ACHN (cell line): ENCODE measurements at places on chromosomes 4 and X.

DNA sequence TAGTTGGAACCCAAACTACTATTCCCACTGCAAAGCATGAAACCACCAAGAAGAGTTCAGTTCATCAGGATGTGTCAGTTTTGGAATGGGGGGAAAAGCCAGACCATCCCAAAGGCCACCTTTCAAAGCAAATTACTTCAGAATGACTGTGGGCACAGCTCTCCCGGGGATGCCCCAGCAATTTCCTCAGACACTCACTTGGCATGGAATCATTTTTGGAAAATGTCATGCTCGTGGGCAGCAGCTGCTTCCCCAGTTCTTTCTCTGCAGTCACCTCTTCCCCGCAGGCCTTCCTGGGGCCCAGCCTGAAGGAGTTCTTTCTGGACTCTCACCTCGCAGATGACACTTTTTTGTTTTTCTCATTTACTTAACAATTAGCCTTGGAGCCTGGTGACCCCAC is 350.3 kb downstream of the NR3C2 start:
- no peak for DNase-seq

DNA sequence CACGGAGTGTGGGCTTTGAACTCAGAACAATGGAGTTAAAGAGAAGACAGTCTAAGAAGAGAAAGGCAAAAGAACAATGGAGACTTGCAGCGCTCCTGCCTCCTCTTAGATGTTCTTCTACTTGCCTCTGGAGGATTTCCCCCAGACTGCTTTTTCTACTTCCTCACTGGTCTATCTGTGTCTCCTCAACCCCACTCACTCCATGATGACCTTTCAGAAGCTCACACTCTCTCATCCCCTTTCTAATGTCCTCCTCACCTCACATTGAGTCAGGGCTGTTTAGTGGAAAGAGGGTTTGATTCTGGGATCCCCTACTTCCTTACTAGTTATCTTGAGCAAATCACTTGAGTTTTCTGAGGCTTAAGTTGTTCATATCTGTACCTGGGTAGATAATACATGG is 12.2 kb upstream of the HERC6 start:
- no peak for DNase-seq

DNA sequence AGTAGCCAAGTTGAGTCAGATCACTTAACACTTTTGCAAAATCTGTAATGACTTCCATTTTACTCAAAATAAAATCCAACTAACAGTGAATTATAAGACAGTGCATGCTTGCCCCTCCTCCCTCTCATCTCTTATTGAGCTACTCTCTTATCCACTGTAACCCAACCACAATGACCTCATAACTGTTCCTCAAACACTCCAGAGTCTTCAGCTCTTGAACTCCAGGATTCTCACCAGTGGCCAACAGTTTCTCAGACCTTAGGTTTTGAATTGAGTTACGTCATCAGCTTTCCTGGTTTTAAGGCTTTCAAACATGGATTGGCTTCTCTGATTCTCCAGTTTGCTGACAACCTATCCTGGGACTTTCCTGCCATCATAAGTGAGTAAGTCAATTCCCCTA is 938.3 kb downstream of the RAB28 start:
- no peak for DNase-seq

- DNase-seq = peak; percentile 18
These were observed 468.2 kb upstream of the DIPK2B start for GRCh38 chrX:45668686-45669443.

DNA sequence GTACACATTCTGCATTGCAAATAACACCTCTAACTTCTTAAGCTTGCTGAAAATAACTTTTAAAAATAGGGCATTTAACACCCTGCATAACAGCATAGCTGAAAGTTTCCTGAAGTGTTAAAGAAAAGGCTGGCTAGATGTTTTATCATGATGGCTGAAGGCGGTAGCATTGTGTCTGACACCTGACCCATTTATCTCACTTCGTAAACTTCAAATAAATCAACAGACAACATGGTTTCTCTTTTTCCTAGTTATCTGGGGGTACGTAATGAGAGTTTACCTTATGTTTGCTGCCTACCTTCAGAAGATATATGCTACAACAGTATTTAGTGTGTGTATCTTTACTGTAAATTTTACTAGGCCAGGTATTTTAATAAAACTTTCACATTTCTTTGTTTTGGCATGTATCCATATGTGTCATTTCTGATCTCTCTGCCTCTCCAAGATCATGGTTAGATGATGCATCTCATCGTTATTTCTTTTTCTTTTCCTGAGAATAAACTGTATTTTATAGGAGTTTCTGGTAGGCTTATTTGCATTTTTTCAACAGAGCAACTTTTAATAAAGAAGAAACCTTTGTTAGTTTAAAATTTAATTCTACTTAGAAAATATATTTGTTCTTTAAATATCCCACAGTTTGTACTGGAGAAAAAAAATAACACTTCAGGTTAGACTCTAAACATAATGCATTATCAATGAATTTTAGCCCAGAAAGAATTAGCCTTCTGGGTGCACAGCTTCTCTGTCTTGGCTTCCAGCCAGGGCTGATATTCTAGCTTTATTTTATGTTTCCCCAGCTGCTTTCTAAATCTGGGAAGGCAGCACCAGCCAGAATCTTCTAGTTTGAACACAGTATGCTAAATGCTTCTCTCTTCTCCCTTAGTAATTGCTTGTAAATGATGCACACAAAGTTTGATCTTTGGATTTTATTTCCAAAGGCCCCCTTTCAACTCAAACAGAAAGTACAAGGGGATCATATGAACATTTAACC is 2.9 kb downstream of the NDST4 start:
- no peak for DNase-seq

DNA sequence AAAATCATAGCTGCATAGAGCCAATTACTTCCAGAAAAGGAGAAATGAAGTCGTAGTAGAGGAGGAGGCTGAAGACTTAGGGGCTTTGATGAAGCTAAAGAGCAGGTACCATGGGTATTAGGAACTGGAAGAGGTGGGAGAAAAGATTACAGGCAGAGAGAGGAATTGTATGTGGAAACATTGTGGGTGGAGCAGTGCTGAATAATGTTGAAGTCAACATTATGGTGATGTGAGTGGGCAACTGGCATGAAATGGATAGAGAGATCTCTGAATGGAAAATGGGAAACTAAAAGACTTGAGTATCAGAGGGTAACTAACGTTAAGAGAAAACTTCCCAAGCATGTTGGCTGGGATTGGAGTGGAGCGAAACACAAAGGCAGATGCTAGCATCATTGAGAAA is 92.5 kb downstream of the AREG start:
- DNase-seq = peak; percentile 40

- DNase-seq = no peak
These were observed 85.5 kb downstream of the HMX1 start for GRCh38 chr4:8786166-8786565.

GRCh38 chrX:123173833-123174232 is 10.2 kb upstream of the GRIA3 start:
- DNase-seq = peak; percentile 17

- DNase-seq = no peak
These were observed 8.6 kb downstream of the TCEAL7 start for GRCh38 chrX:103338663-103339062.

DNA sequence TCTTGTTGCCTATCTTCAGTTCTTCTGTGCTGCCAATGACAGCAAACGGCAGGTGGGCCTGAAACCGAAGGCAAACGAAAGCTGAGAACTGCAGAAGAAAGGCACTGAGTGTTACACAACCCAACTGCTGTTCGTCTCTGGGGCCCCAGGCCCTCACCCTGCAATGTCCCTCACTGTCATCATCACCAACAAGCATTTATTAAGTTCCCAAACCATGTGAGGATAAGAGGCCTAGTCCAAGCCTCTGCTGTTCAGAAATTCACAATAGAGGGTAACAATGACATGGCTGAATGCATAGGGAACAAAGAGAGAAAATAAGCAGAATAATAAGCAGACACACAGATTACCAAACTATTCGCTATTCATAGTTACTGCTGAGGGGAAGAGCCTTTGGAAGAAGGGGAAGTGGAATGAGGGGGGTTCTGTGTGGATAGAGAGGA is 34.5 kb upstream of the NKRF start:
- no peak for DNase-seq

DNA sequence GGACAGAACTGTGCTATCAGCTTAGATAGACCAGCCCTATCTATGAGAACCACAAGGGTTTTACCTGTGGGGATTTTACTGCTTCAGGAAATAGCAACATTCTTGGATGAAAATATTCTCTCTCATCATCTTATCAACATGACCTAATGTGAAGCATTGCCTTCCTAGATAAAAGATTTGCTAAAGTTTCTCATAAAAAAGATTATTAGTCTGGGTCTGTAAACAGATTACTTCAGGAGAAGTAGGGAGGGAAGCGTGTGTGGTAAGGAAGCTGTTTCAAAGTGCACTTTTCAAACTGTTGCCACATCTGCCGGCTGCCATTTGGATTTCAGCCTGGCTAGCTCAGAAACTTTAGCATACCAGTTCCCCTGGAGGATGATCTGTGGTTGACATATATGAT is at the start of gene NOX1:
Gene NOX1 (minus strand): TSS at position 35 of the 400 bp plus-strand sequence. CDS start 220 bp downstream, outside the sequence.
- DNase-seq = no peak

DNA sequence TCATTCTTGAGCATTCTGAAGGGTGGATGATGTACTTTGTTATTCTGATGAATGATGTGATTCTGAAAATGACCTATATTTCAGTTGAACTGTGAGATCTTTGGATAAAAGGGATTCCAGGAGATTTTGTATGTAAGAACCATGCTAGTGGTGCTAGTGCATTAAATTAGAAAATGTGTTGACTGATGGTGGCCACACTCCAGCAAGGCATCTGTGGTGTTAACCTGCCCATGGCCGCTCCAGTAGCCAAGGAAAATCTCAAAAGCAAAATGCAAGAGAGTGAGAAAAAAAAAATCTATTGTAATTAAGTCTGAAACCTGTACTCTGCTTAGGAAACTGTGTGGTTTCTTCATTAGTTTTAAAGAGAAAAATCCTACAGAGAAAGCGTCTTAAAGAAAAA is 93.5 kb downstream of the WWC2 start:
- DNase-seq = no peak

DNA sequence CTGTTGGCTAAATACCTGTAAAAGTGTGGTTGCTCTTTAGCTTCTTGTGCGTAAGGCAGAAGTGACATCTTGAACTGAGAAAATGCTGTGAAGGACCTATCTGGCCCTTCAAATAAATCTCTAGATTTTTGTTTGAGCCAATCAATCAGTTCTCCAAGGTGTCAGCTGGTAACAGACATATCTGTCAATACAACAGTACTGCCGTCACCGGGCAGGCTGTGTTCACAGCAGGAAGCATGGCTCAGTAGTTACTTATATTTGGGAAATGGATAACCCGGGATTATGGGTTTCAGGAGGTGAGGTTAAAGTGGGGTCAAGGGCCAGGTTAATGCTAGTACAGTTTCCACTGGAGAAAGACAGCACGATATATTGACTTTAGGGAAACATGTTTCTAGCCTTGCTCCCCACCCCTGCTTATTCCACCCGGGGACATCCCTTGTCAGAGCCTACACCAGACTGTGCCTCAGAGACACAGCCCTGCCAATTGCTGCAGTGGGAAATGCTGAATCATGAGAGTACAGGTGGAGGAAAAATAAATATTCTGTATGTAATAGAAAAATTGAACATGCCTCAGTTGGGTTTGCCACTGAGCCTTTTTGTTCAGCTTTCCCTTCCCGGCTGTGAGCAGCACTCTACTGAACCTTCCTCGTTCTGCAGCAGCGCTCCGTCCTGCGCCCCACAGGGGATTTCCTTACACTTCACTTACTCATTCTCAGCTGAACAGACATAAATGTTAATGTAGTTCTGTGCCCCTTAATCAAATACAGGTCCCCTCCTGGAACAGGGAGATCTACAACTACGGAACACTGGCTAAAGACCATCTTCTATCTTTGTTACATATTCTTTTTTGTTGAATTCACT is 121.1 kb downstream of the MGST2 start:
- peak; percentile 13 for DNase-seq

DNA sequence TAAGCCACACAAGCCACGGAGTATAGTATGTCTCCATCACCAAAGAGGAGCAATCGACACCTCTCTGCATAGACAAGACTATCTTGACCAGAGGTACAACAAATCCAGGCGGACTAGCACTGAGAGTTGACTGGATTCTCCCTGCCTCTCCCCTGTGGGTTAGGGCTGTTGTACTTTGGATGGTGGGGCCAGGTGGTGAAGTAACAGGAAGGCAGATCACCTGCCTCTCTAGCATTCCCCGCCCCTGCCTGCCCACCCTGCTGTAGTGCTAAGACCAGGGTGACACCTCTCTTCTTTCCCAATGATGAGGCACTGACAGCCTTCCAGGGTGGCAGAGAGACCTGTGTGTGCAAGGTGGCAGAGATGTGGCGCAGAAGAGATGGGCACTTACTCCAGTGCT is 47.5 kb upstream of the TRIM2 start:
- DNase-seq = no peak

DNA sequence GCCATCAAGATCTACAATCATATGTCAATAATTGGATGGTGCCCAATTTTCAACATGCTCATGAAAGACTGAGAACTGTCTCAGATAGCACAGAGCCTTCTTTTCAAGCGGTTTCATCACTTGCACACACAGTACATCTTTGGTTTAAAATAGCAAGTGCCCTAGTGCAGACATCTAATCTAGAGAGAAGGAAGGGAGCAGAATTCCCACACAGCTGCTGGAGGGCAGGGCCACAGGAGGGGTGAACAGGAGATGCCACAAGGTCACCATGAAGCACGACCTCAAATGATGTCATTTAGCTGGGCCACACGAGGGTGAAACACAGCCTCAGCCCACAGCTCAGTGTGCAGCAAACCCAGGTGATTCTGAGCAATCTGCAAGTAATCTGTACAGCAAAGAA is 24.3 kb downstream of the LEF1 start:
- DNase-seq = no peak

GRCh38 chrX:109707319-109707718 is 25.7 kb downstream of the ACSL4 start:
- no peak for DNase-seq

DNA sequence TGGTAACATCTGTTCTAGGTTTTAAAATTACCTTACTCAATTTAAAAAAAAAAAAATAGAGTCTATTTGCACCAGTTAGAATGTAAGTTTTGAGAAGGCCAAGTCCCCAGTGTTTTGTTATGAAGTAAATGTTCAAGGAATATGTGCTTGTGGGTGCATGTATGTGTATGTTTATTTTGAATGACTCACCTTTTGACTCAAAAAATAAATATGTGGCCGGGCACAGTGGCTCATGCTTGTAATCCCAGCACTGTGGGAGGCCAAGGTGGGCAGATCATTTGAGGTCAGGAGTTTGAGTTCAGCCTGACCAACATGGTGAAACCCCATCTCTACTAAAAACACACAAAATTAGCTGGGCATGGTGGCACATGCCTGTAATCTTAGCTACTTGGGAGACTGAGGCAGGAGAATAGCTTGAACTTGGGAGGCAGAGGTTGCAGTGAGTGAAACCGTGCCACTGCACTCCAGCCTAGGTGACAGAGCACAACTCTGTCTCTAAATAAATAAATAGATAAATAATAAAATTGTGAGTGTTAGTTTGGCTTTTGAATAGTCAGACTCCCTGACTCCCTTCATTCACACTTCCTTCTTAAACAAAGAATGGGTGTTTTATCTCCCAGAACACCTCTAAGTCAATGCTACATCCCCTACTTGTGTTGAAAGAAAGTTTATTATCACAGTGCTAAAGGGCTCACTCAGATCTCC is 511.3 kb upstream of the PCDH7 start:
- no peak for DNase-seq

- peak; percentile 40 for DNase-seq
These were observed 116.7 kb downstream of the KLHL8 start for GRCh38 chr4:87103691-87104187.

GRCh38 chr4:138751309-138751708 is 264.3 kb upstream of the NOCT start:
- no peak for DNase-seq

- DNase-seq = no peak
These were observed 6.5 kb upstream of the NDST4 start for GRCh38 chr4:115119804-115120352.
